ENCODE measurements at places on chromosomes 3 and 15.

DNA sequence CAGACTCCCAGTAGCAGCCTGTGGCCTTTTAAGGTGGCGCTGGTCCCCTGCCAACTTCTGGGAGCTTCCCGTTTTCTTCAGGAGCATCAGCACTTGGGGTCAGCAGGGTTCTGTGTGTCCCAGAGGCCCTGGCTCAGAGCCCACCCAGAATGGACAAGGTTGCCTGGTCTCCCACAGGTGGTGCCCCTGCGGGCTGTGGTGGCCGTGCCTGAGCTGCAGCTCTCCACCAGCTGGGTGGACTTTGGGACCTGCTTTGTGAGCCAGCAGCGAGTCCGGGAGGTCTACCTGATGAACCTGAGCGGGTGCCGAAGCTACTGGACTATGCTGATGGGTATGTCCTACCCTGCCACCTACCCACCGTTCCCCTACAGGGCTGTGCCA, 15.5 kb downstream of the ACAA1 start:
- DNase-seq = no peak

- DNase-seq = no peak
Observed at GRCh38 chr3:187434524-187434923, 66.3 kb downstream of the RTP4 start.

DNA sequence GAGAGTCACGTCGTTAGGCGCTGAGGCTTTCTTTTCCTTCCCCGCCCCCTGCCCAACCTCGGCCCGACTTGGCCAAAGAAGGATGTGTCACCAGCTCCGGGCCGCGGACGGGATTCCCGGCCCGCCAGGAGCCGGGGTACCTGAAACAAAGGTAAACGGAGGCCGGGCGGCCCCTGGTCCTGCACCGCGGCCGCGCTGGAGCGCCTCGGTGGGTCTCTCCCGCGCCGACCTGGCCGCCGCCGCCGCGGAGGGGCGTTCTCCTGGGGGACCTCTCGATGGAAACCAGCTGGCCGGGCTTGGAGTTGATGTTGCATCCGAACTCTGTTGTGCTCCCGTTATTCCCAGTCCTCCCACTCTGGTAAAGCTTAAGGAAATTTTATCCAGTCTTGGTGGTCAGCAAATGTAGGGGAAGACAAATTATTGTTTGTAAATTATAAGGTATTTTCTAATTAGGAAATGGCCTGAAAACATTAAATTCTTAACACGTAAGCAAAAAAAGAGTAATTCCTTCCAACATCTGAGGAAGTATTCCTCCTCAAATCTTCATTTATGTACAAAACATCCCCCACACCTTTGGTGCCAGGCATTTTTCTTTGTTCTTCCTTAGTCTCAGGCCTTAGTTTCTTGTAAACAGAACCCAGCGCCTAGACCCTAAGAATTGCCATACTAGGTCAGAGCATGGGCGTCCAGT, 888 bp downstream of the PPP2R3A start:
- no peak for DNase-seq

DNA sequence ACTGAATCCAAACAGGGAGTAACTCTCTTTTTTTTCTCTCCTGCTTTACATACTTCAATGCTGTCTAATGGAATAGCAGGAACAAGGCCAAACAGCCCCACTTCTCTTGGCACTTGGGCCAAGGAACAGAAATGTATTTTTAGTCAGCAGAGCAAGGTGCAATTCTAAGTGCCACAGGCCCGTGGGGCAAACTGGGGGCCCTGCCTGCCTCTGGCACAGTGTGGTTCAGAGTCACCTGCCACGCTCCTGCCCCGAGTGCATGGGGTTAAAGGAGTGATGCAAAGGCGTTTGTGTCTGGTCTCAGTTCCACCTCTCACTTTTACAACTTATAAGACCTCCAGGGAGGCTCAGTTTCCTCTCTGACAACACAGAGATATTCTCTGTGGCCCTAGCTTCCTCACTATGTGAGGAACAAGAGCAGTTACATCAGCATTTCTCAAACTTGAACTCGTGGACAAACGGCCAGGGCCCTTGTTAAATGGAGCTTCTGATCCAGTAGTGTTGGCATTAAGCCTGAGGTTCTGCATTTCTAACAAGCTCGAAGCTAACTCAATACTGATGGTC, 51.3 kb downstream of the LRIG1 start:
- DNase-seq = no peak

DNA sequence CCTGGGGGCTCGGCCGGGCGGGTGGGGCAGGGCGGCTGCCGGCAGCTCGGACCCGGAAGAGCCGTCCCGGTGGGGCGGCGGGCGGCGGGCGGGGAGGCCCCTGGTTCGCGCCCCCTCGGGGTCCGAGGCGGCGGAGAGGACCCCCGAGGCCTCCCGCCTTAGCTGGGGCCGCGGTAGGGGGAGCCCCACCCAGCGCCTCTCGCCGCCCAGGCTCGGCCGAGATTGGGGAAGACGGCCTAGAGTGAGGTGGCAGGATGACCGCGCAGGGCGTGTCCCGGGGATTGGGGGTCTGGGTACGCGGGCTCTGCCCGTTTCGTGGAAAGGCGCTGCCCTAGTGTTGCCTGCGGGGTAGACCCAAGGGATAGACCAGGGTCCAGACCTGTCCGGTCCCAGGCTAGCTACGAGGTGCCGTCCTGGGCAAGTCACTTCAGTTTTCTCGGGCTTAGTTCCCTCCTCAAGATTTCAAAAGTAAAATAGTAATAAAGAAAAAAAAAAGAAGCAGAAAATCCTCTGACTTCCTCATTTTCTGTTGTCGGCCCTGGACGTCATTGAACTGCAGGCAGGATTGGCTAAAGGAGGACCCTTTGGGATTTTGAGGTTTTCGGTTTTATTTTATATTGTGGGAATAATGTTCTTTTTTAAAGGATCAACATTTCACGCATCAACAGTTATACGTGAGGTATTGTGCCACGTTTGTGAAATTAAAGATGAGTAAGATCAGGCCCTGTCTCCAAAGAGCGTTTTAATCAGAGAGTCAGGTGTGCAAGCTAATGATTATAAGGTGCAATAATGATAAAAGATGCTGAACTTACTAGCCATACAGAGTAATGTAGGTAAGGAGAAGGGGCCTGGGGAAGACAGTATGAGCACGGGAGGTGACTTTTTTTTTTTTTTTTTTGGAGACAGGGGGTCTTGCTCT, 679 bp downstream of the IQGAP1 start:
- DNase-seq = peak; percentile 41

- no peak for DNase-seq
Observed at GRCh38 chr3:153273217-153273616, 111.2 kb downstream of the RAP2B start.

- DNase-seq = no peak
Observed at GRCh38 chr15:34336231-34336990, 1.2 kb downstream of the SLC12A6 start.

DNA sequence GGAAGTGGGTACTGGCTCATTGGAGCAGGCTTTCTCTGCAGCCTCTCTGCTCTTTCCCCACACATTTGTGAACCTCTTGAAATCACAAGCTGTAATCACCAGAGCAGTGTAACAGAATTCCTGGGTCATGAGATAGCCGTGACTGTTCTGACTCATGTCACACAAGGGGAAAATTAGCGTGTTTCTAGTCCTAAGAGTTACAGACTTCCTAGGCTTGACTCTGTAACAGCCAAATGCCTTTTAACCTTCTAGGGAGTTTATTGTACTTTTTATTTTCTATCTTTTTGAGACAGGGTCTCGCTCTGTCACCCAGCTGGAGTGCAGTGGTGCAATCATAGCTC, 54.7 kb upstream of the TRAK1 start:
- DNase-seq = peak; percentile 96

- peak; percentile 80 for DNase-seq
Observed at GRCh38 chr3:122484985-122485384, 29.8 kb downstream of the KPNA1 start.

- peak; percentile 88 for DNase-seq
Observed at GRCh38 chr3:111739311-111739911, 119.7 kb upstream of the PHLDB2 start.

- no peak for DNase-seq
Observed at GRCh38 chr3:107414325-107414964, 37.2 kb downstream of the CCDC54 start.

GRCh38 chr3:159748425-159748824, 240.2 kb upstream of the IL12A start:
- no peak for DNase-seq

GRCh38 chr3:137071104-137071503, 113.3 kb downstream of the IL20RB start:
- DNase-seq = no peak

DNA sequence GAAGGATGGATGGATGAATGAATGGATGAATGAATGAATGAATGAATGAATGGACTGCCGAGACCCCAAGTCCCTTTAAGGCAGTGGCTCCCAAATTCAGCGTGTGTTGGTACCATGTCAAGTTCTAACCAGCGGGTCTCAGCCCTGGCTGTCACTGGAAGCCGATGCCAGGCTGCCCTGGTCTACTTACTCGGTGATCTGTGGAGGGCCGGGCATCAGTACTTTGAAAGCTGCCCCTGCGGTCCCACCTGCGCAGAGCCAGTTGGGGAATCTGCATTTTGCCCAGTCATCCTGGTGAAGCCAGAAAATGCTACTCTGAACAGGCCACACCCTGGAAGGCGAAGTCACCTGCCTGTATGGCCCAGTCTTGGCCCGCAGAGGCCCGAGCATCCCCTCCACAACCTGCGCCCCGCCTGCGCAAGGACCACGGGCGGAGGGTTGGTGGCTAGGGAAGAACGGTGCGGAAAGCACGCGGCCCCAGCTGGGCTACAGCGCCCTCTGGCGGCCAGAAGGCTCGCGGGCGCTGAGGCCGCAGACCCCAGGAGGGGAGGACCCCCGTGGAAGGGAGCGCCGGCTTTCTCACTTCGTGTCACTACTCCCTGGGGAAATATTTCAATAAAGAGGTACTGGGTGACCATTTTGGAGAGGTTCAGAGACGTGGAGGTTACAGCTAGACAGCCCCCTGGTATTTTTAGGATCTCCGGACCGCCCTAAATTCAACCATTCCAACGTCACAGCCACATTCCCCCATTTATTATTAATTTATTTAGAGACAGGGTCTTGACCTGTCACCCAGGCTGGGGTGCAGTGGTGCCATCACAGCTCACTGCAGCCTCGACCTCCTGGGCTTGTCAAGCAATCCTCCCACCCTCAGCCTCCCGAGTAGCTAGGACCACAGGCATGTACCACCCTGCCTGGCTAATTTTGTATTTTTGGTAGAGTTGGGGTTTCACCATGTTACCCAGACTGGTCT, 34.9 kb downstream of the PRKCD start:
- peak; percentile 24 for DNase-seq

- DNase-seq = no peak
Observed at GRCh38 chr15:51735228-51736010, 2.0 kb downstream of the LYSMD2 start.

DNA sequence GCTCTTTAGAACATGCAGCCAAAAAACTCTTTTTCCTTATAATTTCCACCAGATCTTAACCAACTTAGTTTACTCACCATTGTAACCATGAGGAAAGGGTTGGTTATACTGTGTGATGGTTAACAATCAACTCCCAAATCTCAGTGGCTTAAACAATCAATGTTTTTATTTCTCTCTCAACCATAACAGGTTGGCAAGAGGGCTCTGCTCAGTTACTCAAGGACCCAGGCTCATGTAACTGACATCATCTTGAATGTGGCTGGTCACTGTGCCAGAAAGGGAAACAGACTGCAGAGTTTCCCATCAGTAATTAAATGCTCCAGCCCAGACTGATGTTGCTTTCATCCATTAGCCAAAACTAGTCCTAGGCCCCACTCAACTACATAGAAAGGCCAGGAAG, 69.0 kb downstream of the ANKRD28 start:
- peak; percentile 25 for DNase-seq

DNA sequence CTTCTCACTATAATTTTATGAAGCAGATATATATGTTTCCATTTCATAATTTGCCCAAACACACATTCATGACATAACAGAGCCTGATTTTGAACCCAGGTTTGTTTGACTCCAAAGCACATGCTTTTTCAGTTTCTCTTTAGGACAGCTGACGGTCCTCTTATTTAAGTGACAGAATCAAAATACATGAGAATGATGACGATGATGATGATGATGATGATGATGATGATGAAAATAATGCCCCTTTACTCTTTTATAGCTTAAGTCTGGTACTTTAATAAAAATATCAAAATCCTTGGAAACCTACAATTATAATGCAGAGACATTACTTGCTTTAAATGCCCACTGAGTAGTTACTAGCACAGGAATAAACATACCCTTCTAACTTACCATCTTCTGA, 15.3 kb downstream of the COPB2 start:
- DNase-seq = no peak

DNA sequence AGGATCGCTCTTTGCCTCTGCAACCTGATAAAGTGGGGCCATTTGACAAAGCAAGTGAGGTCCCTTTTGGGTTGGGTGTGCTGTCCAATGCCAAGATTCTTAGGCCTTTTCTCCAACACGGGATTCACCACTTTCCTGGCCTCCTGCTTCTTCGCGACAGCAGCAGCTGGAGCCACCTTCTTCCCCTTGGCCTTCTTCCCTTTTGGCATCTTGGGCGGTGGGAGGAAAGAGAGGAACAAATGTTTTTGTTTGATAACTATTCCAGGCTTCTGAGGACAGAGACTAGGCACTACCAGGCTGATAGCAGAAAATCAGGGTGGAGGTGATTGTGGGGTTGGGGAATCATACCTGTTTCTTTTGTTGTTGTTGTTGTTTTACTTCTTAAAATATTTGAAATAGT, 30.0 kb upstream of the FAM81A start:
- DNase-seq = no peak

- peak; percentile 44 for DNase-seq
Observed at GRCh38 chr3:53890726-53891475, 758 bp downstream of the SELENOK start.

DNA sequence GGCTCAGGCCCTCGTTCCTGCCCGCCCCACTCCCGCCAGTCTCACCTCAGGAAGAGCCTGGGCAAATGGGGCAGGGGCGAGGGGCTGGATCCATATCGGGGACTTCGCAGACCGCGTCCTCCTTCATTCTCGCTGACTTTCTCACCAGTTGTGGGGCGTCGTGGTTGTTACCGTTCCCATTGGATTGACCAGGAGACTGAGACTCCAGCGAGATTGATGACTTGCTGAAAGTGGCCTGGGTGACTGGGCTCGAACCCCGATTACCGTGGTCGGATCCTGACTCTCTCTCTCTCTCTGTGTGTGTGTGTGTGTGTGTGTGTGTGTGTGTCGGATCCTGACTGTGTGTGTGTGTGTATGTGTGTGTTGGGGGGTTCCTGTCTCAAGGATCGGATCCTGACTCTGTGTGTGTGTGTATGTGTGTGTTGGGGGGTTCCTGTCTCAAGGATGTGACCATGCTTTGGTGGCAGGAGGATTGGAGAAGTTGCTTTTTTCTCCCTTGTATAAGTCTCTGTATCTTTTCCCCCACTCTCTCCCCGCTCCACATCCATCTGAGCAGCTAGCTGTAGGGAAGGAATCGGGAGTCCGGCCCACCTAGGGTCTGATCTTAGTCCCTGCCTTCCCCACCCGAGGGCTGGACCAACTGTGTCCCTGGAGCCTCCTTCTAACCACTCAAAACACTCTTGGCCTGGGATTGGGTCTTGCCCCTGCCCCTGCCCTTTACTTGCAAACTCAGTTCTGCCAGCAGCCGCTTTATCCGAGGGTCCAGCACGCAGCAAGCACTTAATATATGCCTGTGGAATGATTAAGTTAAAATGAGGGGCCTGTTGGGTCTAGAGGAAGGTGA, 603 bp downstream of the PLEKHO2 start:
- no peak for DNase-seq

GRCh38 chr15:73317651-73318462, 50.9 kb downstream of the HCN4 start:
- no peak for DNase-seq

Measured in iris pigment epithelial cell (primary cell).